T47D (cell line): ENCODE measurements at places on chromosomes 7 and 10.

DNA sequence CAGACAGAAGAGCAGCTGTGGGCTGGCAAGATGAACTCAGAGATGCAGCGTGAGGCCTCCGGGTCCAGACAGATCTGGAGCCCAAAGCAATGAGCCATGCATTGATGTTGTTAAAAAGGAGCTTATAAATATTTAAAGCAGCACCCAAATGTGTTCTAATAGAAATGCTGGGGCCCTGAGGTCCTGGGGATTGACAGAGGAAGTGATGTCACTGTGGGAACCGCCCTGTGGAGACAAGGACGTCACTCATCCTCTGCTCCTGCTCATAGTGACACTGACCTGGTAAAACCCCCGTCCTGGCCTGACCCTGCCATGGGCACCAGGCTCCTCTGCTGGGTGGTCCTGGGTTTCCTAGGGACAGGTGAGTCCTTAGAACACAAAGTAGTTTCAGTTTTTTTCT, 197.0 kb upstream of the PRSS58 start:
- no peak for DNase-seq

DNA sequence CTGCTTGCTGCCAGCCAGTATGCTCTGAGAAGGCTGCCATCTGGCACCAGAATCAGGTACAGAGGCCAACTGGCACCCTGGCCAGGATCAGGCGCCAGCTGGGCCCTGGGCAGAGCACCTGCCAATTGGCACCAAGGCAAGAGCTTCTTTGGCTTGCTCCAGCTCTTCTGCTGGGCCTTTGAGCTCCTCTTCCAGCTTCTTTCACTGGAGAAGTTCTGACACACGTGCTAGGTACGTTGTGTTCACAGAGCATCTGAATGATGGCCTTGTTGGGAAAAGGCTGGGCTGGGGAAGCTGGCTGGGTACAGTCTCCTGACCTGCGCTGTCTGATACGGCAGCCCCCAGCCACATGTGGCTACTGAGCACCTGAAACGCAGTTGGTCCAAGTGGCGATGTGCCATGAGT, 31.7 kb upstream of the OPALIN start:
- peak; percentile 82 for DNase-seq

- DNase-seq: no peak
Measured at GRCh38 chr10:123916775-123917174, 25.2 kb upstream of the CPXM2 start.

DNA sequence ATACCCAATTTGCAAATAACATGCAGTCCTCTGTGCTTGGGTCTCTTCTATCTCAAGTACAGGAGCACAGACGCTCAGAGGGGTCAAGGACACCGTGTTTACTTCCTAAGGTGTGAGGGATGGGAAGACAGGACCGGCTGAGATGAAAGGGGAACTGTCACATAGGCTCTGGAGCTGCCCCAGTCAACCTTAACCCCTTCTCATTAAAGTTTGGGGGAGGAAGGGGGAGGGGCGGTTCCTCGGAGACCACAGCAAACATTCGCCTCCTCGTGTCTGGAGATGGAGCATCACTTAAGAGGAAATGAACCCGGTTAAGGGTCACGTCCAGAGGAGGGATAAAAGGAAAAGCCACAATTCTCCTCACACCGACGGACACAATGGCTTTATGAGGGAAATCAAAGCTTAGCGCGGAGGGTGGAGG, 1.1 kb downstream of the SH3PXD2A start:
- no peak for DNase-seq

DNA sequence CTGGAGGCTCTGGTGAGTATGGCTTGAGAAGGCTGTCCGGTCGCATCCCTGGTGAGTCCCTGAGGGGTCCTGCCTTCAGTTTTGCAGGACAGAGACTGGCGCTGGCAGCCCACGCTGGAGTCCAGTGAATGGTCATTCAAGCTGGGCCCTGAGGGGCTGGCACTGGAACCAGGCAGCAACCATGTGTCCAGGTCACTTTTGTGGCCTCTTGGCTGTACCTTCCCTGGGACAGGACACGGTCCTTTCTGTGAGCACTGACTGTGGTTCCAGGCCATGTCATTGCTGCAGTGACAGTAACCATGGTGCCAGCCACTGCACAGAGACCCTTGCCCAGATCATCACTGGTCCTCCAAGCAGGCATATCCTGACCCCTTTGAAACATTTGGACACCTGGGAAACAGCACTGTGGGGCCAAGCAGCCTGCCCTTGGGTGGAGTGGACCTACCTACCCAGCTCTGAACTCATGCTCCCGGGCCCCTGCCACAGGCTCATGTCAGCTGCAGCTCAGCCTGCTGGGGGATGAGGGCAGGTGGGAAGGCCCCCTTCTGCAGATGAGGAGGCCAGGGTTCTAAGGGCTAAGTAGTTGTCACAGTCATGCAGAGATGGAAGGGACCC, 72.1 kb downstream of the ADCY1 start:
- no peak for DNase-seq
